ENCODE measurements at places on chromosomes 7 and 10. TPM values are rescaled to one million over a fixed set of nuclear protein-coding genes. Genes with fewer than 3 reads are reported as not detected.

The DTX2 gene
- polyA plus RNA-seq, result 8.3 TPM

The CDK14 gene
- 24.1 TPM for polyA plus RNA-seq

The HKDC1 gene
- polyA plus RNA-seq, result 4.4 TPM

The INMT gene
- polyA plus RNA-seq, result 12.3 TPM

The HYAL4 gene
- polyA plus RNA-seq, result 0.07 TPM

The CALML5 gene
- polyA plus RNA-seq, result not detected

DNA sequence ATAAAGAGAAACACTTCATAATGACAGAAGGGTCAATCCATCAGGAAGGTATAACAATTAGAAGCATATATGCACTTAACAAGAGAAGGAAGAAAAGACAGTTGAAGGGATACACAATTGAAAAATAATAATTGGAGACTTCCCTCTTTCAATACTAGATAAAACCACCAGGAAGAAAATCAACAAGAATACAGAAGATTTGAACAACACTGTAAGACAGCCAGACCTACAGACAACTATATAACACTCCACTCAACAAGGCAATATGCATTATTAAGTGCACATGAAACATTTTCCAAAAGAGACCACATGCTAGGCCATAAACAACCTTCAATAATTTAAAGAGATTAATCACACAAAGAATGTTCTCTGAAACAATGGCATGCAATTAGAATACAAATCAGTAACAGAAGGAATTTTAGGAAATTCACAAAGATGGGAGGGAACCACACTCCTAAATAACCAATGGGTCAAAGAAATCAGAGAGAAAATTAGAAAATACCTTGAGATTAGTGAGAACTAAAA, 35.1 kb downstream of the ZNF438 start:
- no peak for DNase-seq

GRCh38 chr7:130452951-130453350, 12.1 kb upstream of the CEP41 start:
- DNase-seq, result no peak

DNA sequence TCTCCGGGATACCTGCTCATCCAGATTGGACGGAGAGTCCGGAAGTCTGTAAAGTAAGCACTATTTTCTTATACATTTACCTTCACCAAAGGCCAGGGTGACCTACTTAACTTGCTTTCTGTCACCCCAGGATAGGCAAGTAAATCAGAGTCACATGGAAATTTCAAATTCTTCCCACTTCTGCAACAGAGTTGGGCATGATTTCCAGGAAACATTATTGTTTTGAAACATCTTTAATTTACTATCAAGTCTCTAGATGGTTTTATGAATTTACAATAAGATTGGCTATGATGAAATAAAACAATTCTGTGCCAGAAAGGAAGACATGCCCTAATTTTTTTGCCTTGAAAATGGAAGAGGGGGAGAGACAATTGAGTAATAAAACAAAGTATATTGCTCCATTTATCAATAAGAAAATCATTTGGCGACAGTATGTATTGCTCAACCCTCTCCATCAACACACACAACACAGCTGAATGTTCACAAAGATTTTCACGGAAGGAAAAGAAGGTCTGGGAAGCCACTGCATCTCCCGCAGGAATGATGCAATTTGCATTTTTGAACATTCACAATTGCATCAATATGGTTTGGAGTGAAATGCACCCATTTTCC, 702.8 kb downstream of the PARD3 start:
- peak; percentile 54 for DNase-seq

DNA sequence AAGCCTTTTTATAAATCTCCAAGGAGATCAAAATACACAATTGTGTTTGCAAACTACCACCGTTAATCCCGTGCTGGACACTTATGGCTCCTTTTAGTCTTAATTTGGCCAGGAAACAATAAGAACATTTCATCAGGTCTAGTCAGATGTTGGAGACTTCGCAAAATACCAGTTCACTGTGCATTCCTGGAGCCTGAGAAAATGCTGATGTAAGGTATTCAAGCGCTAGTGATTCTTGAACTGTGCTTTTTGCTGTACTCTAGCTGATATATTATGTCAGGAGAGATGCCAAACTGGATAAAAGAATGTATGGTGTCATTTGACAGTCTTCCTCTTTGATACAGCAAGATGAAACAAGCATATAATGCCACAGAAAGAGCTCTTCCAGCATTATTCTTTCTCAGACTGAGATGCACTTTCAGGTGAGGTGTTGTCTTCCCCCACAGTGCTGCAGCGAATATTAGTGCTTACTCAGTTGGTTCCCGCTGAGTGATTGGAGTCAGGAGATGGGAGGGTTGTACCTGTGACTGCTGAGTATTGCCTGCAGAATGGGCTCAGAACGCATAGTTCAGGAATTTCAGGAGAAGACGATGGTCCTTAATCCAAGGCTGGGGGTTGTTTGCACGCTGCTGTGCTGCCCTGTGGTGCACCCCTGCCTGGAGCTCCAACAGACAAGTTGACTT, 59.2 kb downstream of the OGDH start:
- DNase-seq, result no peak

- no peak for DNase-seq
Measured at GRCh38 chr10:78812571-78813318, 256.0 kb upstream of the ZMIZ1 start.

GRCh38 chr10:79079054-79079397, 10.3 kb downstream of the ZMIZ1 start:
- no peak for DNase-seq

GRCh38 chr10:102450124-102450373, 1.3 kb downstream of the C10orf95 start:
- no peak for DNase-seq

GRCh38 chr10:59808896-59809643, 55.8 kb upstream of the MRLN start:
- DNase-seq, result peak; percentile 65

- DNase-seq, result no peak
Measured at GRCh38 chr7:11343818-11344413, 370.2 kb downstream of the PHF14 start.

GRCh38 chr7:81029511-81029910, 110.7 kb upstream of the SEMA3C start:
- DNase-seq, result no peak

GRCh38 chr7:80614851-80615271, 23.6 kb upstream of the CD36 start:
- DNase-seq, result no peak

GRCh38 chr10:24751716-24752115, 28.0 kb upstream of the ARHGAP21 start:
- no peak for DNase-seq

GRCh38 chr10:111999205-111999914, 184.2 kb downstream of the GPAM start:
- DNase-seq, result no peak

DNA sequence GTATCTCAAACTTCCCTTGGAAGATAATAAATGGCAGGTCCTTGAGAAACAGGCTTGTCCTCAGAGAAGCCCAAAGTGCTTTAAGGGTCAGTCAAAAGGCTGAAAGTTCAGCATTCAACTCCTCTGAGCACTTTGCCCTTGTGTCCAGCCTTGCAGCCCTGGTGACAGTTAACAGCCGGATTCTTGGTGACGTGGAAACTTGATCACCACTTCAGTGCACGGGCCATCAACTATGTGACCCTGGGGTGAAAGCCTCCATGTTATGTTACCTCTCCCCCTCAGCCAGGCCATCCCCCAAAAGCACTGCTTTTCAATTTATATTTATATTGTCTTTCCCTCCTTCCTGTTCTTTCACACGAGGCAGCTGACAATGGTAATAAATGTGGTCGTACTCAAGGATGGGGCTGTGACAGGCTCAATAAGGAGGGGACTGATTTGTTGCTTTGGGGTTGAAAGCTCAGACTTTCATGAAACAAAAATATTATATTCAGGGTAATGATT, 164.0 kb upstream of the NRP1 start:
- DNase-seq, result no peak

Measured in left lung (tissue), 14 donors.